ENCODE measurements at places on chromosomes 12 and 14. TPM values are rescaled to one million over a fixed set of nuclear protein-coding genes. Genes with fewer than 3 reads are reported as not detected.

GRCh38 chr12:52213564-52214420 lies 19.3 kb upstream of the KRT7 start:
- peak; percentile 70 for DNase-seq

GRCh38 chr12:19834592-19834991 lies 395.3 kb downstream of the AEBP2 start:
- no peak for DNase-seq

GRCh38 chr12:48032597-48032996 lies 28.3 kb upstream of the COL2A1 start:
- no peak for DNase-seq

- no peak for DNase-seq
These were observed 26.3 kb downstream of the PDE6H start for GRCh38 chr12:14999021-14999694.

DNA sequence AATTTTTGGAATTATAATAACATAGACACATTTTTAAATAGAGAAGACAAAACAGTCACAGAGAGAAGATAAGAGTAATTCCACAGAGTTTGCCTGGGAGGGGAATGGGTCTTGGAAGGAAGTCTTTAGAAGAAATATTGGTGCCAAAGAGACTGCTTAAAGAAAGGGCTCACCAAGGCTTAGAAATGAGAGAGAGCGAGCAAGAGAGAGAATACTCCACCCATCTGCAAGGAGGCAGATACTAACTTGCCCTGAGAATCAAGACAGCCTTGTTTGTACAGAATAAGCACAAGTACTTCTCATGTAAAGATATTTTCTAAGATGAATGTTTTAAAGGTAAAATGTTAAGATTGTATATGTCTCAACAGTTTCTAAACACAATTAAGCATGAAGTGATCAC lies 165.5 kb downstream of the SLC38A4 start:
- DNase-seq = no peak

DNA sequence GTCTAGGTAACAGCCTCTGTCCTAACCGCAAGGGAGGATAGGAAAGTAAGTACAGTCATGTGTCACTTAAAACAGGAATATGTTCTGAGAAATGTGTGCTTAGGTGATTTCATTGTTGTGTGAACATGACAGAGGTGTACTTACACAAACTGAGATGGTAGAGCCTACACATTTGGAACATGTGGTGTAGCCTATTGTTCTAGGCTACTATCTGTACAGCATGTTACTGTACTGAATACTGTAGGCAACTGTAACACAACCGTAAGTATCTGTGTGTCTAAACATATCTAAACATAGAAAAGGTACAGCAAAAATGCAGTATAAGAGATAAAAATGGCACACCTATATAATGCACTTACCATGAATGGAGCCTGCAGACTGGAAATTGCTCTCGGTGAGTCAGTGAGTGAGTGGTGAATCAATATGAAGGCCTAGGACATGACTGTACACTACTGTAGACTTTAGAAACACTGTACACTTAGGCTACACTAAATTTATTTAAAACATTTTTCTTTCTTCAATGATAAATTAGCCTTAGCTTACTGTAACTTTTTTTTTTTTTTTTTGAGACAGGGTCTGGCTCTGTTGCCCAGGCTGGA lies 13.2 kb upstream of the MDM2 start:
- no peak for DNase-seq

- DNase-seq = no peak
These were observed 7.8 kb upstream of the ART4 start for GRCh38 chr12:14850929-14851663.

DNA sequence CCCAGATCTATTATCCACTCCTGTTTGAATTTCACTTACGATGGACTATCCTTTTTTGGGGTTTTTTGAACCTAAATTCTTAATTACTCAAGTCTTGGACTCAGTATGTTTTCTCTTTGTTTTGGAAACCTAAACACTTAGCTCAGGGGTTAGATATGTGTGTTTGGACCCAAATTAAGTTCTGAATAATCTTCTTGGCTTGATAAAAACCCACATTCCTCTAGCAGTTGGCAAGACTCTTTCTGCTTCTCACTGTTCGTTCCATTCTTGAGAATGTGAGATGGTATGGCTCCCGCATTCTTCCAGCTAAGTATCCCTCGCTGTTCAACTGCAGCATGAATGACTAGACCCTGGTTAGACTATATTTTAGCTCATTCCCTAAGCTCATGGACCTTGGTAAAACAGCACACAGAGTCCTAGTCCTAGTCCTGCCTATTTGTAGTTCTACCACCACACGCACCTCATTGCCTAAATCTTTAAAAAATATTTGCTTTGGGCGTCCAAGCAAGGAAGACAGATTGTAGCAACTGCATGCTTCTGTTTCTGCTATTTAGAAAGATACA lies 860.0 kb downstream of the RPS29 start:
- DNase-seq = no peak

DNA sequence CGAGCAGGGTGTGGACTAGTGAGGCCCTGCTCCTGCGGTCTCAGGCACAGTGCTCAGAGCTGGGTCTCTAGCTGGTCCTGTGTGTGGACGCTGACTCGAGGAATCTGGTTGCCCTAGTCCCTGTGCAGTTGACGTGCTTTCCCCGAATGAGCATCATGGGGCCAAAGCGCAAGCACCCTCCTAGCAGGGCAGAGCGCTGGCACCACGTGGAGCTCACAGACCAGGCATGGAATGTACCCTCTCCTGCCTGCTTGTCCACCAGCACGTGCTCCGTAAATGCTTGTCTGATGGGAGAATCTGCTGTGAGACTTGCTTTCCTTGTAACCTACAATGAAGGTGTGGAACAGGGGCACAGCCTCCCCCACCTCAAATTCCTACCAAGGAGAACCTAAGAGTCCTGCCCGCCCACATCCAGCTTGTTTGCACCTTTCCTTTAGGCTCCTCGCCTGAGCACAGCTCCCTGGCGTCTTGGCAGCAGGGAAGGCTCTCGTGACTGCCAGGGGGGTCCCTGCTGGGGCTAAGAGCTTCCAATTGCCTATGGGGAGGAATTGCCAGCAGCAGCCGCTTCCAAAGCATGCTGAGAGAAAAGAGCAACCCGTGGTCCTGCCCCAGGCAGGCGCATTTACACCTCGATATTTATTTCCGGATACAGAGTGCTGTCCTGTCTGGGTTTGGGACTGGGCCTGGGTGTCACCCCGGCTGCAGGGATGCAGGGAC lies 125.0 kb downstream of the PIWIL1 start:
- no peak for DNase-seq

DNA sequence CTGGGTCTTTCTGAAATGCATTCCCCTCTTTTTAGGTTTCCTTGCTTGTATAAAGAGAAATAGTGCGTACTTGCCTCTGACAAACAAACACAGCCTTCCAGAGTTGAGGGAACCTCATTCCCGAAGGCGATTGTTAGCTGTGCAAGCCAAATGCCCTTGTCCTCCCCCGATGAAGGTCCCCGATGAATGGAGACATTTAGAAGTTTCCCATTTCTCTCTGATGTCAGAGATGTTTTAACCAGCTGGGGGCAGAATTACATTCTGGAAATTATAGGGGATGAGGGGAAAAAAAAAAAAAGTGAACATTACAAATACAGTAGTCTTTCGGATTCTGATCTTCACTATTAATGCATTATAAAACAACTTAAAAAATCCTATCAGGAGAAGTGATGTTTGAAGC lies 366.8 kb downstream of the VRK1 start:
- DNase-seq = no peak

- DNase-seq = no peak
These were observed 16.1 kb downstream of the MMAB start for GRCh38 chr12:109557200-109557599.

DNA sequence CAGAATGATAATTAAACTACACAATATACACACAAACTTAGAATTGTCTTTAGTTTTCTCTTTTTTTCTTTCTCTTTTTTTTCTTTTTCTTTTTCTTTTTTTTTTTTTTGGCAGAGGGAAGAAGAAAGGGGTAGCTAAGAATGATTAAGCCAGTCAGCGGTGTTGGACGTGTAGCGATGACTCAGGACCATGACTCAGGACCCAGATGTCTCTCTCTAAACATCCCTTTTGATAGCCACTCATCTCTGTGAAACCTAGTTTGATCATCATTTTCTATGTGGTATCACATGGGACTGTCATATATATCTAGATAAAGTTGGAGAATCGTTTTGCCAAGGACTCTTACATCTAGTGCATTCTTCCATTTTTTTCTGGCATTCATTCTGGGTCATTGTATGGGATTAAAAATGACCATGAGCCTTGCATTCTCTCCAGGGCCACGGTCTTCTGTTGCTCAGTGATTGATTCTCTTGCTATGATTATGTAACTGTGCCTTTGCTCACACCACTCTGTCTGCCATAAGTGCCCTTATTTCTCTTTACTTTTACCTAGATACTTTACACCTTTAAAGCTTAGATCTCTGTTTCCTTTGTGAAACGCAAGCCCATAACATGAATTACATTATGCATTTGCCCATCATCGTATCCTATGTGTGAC lies 26.6 kb upstream of the NRXN3 start:
- no peak for DNase-seq

GRCh38 chr12:51174501-51174900 lies 1.6 kb upstream of the TFCP2 start:
- DNase-seq = no peak

DNA sequence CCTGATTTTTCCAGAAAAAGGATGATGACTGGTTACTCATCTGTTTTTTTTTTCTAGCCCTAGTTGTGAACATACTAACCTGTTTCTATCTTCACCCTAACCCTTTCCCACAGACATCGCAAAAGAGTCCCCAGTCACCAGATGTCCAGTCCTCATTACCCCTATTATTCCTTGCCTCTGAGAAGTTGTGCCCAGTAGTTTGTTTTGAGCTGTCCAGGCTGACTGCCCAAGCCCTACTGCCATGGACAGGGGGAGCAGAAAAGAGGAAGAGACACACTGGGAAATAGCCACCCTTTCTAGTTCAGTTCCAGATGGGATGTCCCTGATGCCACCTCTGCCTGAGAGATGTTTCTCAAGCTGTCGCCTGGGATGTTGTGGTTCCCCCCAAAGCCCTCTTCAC lies 13.8 kb upstream of the CELA1 start:
- no peak for DNase-seq

- no peak for DNase-seq
These were observed 6.1 kb downstream of the RHOF start for GRCh38 chr12:121787063-121788025.

DNA sequence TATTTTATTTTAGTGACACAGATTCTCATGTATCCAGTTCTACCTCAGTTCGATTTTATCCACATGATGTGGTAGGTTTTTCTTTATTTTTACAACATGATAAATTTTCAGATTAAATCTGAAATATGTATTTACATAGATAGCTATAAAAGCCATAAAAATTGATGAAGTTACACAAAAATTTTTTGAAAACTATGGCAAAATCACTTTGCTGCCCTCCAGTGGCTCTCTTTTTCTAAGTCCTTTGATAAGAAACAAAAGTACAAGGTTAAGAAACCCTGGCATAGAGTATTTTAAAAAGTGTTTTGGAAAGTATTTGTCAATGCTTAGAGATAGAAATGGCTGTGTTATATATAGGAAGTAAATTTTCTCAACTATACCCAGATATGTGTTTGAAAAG lies 104.2 kb downstream of the PCNX1 start:
- DNase-seq = no peak

DNA sequence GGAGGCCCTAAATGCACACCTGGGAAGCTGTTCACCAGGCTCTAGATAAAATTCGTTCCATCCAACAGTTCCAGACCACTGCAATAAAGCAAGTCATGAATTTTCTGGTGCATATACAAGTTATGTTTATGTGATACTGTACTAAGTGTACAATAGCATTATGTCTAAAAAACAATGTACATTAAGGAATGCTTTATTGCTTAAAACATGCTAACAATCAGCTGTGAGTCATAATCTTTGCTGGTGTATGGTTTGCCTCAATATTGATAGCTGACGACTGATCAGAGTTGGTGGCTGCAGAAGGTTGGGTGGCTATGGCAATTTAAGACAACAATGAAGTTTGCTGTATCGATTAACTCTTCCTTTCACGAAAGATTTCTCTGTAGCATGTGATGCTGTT lies 52.3 kb downstream of the ATG14 start:
- DNase-seq = no peak

GRCh38 chr12:130179191-130179590 lies 16.9 kb downstream of the FZD10 start:
- DNase-seq = no peak

DNA sequence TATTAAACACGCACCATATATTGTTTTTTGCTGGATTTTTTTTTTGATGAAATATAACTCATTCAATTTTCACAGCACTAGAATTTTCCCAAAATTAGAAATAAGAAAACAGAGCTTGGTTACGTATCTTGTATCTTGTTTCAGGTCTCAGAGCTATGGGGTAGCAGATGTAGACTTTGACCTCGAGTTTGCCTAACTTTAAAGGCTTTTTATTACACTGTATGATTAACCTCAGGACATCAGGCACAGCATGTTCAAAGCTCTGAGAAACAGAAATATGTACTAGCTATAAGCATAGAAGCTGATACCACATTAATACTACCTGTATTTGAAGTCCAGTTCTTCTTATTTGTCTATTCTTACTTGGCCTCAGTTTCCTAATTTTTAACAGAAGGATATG lies 171.9 kb upstream of the KITLG start:
- no peak for DNase-seq

GRCh38 chr12:22610131-22610530 lies 14.8 kb upstream of the ETNK1 start:
- DNase-seq = no peak

DNA sequence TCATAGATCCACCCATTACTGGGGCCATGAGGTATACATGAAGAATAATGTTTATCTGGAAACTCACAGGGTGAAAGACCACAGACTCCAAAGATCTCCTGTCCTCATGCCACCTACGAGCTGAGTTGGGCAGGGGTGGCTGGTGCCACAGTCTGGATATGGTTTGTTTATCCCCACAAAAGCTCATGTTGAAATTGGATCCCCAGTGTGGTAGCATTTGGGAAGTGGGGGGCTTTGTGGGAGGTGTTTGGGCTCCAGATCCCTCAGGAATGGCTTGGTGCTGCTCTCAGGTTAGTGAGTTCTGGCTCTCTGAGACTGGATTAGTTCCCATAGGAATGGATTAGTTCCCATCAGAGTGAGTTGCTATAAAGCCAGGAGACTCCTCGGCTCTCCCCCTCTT lies 192.3 kb upstream of the FSCB start:
- no peak for DNase-seq

- no peak for DNase-seq
These were observed 207.5 kb upstream of the PELI2 start for GRCh38 chr14:55910601-55911243.

EID3 gene
- total RNA-seq = 0.60 TPM

MYF5 gene
- total RNA-seq = not detected

ACVRL1 gene
- 36.9 TPM for total RNA-seq

PXN gene
- 59.8 TPM for total RNA-seq

KLRC3 gene
- total RNA-seq = not detected

KLRB1 gene
- 0.19 TPM for total RNA-seq

GLIPR1L2 gene
- total RNA-seq = 1.5 TPM

C1S gene
- total RNA-seq = 108 TPM

POTEG gene
- total RNA-seq = not detected

GEMIN2 gene
- total RNA-seq = 6.5 TPM

KRT81 gene
- not detected for total RNA-seq

SLC6A12 gene
- 1.2 TPM for total RNA-seq

IFI27L1 gene
- 8.9 TPM for total RNA-seq

DNAI7 gene
- total RNA-seq = 1.1 TPM

TAS2R8 gene
- total RNA-seq = not detected

All from left ventricle myocardium inferior (tissue), 1 donor.